ENCODE measurements at places on chromosomes 7 and 10.

GRCh38 chr7:49706106-49706505, 67.3 kb upstream of the VWC2 start:
- DNase-seq = no peak

- DNase-seq = no peak
These were observed 258.6 kb downstream of the BMPER start for GRCh38 chr7:34163956-34164355.

DNA sequence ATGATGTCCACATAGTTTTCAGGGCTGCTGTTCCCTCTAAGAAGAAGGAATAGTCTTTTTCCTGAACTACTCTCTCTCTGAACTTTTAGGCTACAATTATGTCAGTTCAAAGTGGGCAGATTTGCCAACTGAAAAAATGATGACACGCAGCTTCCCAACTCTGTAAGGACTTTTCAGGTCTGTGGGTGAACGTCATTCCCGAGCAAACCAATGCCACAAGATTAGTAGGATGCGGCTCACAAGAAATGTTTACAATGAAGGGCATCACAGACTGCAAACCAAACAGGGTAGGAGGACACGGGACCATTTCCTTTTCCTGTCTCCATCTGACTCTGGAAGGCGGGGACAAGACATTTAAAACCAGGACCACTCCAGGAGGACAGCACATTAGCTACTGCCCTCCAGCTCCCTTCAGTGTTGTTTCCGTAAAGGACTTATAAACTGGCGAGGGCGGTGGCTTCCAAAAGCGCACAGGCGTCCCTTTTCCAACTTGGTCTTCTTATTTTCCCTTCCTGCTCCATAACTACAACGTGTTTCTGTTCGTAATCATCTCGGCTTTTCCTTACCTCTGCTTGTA, 539 bp upstream of the MKLN1 start:
- DNase-seq = peak; percentile 80

GRCh38 chr10:84333864-84334451, 5.6 kb downstream of the CCSER2 start:
- peak; percentile 30 for DNase-seq

GRCh38 chr10:61609701-61610100, 53.0 kb upstream of the CABCOCO1 start:
- DNase-seq = no peak

DNA sequence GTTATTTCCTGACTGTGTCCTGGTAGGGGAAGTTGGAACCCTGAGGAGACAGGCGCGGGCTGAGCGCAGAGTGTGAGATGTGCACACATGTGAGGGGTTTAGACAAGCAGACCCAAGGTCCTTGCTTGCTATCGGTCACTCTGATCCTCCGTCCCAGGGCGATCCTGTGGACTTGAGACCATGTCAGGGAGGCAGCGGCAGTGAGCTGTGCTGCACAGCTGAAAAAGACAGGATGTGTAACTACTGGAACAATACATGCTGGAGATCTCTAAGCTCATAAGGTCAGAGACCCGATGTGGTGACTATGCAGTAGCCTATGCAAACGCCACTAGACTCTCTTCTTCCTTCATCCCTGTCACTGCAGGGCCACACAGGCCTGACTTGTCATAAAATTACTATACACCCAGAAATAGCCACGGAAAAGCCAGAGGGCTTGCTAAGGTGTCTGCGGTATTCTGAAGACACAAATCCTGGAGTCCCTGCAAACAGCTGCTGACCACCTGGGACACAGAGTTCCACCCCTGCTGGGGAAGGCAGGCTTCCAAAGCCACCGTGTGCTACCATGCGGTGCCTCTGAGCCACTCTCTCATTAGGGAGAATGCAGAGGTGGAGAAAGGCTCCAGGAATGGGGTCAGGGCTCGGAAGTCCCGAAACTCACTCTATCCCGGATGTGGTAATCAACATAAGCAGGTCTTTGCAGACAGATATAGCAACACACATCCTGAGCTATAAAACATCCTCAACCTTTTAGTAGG, 91.1 kb upstream of the DDC start:
- peak; percentile 65 for DNase-seq

- no peak for DNase-seq
These were observed 19.2 kb downstream of the ARMC10 start for GRCh38 chr7:103094102-103094501.

Measured in RPMI7951 (cell line).